Smooth muscle cell of the umbilical artery (primary cell): ENCODE measurements at places on chromosomes 4 and X. TPM values are rescaled to one million over a fixed set of nuclear protein-coding genes. Genes with fewer than 3 reads are reported as not detected.

Gene CPZ
- 11.2 and 30.3 TPM in 2 replicates for total RNA-seq

Gene TLR10
- not detected in 2 replicates for total RNA-seq

Gene F8A2
- not detected in 2 replicates for total RNA-seq

Gene SHOX
- not detected in 2 replicates for total RNA-seq

Gene TLR1
- total RNA-seq = 0.59 and 0.60 TPM in 2 replicates

Gene COX7B
- total RNA-seq = 181 and 363 TPM in 2 replicates

Gene DHX15
- 129 and 209 TPM in 2 replicates for total RNA-seq

Gene SPCS3
- 145 and 155 TPM in 2 replicates for total RNA-seq

Gene MCF2
- 0.09 TPM in 1 of 2 replicates, not detected in the other for total RNA-seq
